ENCODE measurements at places on chromosomes 2 and 18.

DNA sequence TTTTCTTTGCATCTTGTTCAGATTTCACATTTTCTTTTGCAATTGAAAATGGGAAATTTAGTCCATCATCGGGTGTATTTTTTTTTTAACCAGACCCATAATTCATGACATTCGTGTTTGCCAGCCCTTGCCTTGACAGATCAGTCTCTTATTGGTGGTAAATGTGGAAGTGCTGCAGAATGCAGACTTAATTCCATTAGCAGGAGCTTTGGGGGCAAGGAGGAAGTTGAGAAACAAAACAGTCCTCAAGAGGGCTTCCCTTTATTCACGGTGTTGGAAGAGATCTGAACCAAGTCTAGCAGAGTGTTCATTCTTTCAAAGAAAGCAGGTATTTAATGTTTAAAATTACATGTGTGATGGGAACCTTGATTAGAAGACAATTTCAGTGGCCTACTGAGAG, 16.6 kb upstream of the RPE start:
- DNase-seq: no peak

GRCh38 chr2:197322724-197323720, 12.4 kb upstream of the ANKRD44 start:
- no peak for DNase-seq

DNA sequence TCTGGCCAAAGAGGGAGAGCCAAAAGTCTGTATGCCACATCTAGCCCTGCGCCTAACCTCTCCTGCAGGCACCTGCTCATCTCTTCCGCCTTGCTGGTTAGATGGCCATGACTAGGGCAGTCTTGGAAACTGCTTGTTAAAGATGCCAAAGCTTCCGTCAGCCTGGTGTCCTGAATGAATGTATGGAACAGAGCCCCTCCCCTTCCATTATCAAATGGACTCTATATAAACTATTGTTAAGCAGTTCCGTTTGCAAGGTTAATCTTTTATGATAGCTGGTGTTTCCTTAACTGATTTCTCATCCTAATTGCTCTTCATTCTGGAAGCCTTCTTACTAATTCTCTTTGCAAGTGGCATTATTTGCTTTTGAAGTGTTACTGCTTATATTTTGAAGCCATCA, 87.1 kb downstream of the ATP9B start:
- DNase-seq: no peak

DNA sequence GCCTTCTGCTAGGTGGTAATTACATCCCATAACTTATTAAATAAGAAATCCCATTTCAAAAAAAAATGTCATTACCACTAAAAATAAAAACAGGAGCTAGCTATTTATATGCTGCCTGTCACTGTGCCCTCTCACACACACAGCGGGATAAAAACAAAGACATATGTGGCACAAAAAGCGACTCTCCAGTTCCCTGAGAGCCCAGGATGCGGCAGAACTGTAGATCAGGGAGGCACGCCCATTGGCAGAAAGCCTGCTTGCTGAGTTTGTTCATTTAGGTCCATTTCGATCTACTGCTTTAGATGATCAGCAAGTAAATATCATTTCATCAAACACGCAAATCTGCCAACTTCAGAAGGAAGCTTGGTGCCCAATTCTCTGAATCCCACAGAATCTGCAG, 124.4 kb downstream of the TMEM163 start:
- DNase-seq: no peak

- DNase-seq: no peak
Measured at GRCh38 chr2:179304424-179304823, 39.8 kb upstream of the SESTD1 start.

DNA sequence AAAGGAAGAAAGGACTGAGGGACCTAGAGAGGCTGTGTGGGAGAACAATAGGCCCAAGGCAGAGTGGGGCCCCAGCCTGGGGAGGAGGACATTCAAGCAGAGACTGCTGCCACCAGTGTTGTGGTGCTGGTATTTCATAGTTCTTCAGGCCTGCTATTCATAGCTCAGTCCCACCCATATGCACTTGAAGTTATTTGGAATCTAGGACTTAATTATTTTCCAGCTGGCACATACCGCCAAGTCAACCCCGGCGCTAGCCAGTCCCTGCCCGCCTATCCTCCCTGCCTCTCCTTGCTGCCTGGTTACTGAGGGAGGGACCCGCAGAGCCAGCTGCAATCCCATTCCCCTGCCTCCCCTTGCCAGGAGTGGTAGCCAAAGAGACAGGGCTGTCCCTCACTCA, 141.2 kb downstream of the CABLES1 start:
- no peak for DNase-seq
